ENCODE measurements at places on chromosomes 3 and 15.
A peak's percentile ranks its signal among the peaks of the same experiment; 100 is the strongest.

DNA sequence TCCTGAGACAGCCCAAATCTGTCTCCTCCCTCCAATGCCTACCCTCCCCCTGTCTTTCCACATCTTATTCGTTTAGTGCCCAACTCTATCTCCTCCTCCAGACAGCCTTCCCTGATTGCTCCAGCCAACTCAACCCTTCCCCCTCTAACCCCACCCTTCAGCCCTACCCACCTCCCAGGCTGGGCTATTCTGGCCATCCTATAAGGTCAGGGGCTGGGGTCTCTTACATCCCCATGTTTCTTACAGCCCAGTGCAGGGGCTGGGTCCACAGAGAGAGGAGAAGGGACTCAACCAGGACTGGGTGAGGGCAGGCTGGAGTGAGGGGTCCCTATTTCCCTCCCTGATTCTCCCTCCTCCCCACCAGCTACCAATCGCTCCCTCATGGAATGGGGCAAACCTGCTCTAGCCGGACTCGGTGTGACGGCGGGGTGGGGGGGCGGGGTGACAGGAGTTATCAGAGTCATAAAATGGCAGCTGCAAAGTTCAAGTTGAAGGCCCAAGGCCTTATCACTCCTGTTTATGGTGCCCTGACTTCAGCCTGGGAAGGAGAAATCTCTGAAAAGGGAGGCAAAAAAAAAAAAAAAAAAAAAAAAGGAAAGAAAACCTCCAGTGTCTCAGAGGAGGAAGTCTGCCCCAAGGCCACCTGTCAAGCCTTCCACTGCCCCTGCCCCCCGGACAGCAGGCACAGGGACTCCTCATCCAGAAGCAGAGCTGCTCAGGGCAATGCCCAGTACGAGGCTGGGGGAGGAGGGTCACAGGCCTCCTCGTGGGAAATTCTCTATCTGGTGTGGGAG is 2.1 kb downstream of the VIPR1 start:
- no peak for DNase-seq

GRCh38 chr15:96345560-96346399 is 15.3 kb downstream of the NR2F2 start:
- peak; percentile 70 for DNase-seq

- DNase-seq: no peak
Measured at GRCh38 chr3:58366699-58367098, 34.0 kb downstream of the PXK start.

GRCh38 chr3:195025884-195026200 is 245.1 kb downstream of the XXYLT1 start:
- DNase-seq: no peak

DNA sequence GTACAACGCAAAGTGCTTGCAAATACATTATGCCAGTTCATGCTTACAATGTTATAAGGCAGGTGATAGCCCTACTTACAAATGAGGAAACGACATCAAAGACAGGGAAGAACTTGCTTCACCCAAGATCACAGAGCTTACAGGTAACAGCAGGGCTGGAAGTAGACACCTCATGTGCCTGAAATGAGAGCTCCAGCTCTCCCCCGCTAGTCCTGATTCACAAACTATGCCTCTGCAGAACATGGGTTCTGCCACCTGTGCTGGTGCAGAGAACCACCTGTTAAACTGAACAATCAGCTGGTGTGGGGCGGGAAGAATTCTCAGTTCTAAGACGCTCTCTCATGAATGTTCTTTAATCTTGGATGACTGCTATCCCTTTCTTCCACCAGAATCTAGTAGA is 7.4 kb downstream of the RBSN start:
- DNase-seq: no peak

DNA sequence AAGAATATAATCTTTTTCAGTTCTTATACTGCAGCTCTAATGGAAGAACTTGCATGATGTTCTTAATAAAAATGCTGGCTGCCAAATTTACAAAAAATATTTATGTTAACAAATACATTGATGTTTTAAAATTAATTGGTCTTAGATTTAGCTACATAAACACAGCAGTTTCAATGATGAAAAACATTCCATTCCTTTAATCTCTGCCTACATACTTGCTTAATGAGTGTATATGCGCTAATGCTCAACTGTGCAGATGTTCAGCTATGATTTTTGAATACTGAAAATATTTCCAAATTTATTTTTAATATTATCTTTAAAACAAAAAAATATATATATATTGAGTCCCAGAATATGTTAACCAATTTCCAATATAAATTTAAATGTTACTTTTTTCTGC is 867.4 kb downstream of the ROBO1 start:
- DNase-seq: no peak

GRCh38 chr3:45297331-45297730 is 71.2 kb upstream of the TMEM158 start:
- DNase-seq: no peak

- DNase-seq: no peak
Measured at GRCh38 chr3:73739791-73740453, 115.2 kb upstream of the PDZRN3 start.

GRCh38 chr15:35647303-35647702 is 101.3 kb upstream of the DPH6 start:
- DNase-seq: no peak

DNA sequence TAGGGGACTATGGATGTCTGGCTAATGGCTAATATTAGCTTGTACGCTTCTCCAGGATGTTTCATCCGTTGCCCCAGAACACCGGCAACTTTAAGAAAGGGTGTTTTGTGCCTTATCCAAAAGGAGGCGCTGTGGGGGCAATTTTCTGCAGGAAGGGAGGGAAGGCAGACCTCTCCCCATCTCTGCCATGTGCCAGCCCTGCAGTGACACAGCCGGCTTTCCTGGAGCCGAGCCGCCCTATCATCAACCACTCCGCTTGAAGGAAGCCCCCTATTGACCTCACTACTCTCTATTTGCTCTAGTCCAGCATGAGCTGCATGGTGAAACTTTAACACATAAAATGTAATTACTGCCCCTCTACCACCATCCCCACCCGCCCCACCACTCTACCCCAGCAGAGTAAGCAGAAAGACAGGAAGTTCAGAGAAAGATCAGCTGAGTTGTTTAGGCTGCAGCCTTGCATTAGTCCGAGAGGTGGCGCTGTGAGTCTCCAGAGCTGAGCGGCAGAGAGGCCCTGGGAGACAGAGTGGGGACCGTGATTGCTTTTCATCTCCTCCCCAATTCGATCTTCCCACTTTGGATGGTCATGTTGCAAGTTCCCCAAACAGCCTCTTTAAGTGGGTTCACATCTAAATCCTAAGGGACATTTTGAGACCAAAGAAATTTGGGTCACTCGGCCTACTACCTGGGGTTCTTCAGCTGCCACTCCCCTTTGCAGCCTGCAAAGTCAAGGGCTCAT is 24.5 kb upstream of the RAD18 start:
- DNase-seq: peak; percentile 50

GRCh38 chr3:127997016-127997415 is 55.2 kb upstream of the SEC61A1 start:
- no peak for DNase-seq

GRCh38 chr3:33982269-33982798 is 183.9 kb downstream of the PDCD6IP start:
- DNase-seq: no peak

GRCh38 chr15:33108518-33108917 is 86.0 kb downstream of the FMN1 start:
- DNase-seq: no peak

DNA sequence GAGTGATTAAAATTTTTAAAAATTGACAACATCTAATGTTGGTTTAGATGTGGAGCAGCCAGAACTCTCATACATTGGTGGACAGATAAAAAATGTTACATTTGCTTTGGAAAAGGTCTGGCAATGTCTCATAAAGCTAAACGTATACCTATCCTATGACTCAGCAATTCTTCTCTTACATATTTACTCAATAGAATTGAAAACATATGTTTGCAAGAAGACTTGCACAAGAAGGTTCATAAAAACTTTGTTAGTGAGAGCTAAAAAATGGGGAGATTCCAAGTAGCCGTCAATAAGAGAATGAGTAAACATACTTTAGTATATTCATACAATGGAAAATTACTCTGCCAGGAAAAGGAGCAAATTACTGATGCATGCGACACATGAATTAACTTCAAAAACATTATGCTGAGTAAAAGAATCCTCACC is 30.0 kb downstream of the MASP1 start:
- DNase-seq: no peak

All from ACHN (cell line).